Cardiac atrium fibroblast (primary cell): ENCODE measurements at places on chromosomes 12 and 14. TPM values are rescaled to one million over a fixed set of nuclear protein-coding genes. Genes with fewer than 3 reads are reported as not detected.

The CLEC2B gene
- total RNA-seq: 9.2 and 12.5 TPM in 2 replicates

The TMEM179 gene
- not detected in 2 replicates for total RNA-seq

The PLEKHG7 gene
- not detected in 2 replicates for total RNA-seq

The CFL2 gene
- total RNA-seq: 27.6 and 38.6 TPM in 2 replicates

The IGF1 gene
- not detected in 2 replicates for total RNA-seq

The KCNH5 gene
- under 0.01 TPM in 1 of 2 replicates, not detected in the other for total RNA-seq

The TSHR gene
- not detected in 2 replicates for total RNA-seq

The ZNF664 gene
- 16.1 and 38.4 TPM in 2 replicates for total RNA-seq

The HOXC6 gene
- not detected in 2 replicates for total RNA-seq

The MYH6 gene
- not detected in 2 replicates for total RNA-seq

The RTL1 gene
- not detected in 2 replicates for total RNA-seq

The A2M gene
- total RNA-seq: 18.8 and 30.1 TPM in 2 replicates

The FICD gene
- 7.9 and 8.3 TPM in 2 replicates for total RNA-seq

The TSPAN11 gene
- total RNA-seq: not detected in 2 replicates

The CLEC4A gene
- not detected in 2 replicates for total RNA-seq

The CCDC177 gene
- 0.16 and 0.54 TPM in 2 replicates for total RNA-seq

The ADGRD1 gene
- total RNA-seq: 5.1 and 14.7 TPM in 2 replicates

The ADAM21 gene
- total RNA-seq: 1.3 and 1.4 TPM in 2 replicates

The OR6C2 gene
- not detected in 2 replicates for total RNA-seq

The TOX4 gene
- total RNA-seq: 45.1 and 54.9 TPM in 2 replicates

The SAMD15 gene
- total RNA-seq: 1.1 TPM in 2 replicates

The PTHLH gene
- not detected in 2 replicates for total RNA-seq

The FRS2 gene
- total RNA-seq: 29.6 and 33.5 TPM in 2 replicates
